ENCODE measurements at places on chromosomes 16 and 17.

DNA sequence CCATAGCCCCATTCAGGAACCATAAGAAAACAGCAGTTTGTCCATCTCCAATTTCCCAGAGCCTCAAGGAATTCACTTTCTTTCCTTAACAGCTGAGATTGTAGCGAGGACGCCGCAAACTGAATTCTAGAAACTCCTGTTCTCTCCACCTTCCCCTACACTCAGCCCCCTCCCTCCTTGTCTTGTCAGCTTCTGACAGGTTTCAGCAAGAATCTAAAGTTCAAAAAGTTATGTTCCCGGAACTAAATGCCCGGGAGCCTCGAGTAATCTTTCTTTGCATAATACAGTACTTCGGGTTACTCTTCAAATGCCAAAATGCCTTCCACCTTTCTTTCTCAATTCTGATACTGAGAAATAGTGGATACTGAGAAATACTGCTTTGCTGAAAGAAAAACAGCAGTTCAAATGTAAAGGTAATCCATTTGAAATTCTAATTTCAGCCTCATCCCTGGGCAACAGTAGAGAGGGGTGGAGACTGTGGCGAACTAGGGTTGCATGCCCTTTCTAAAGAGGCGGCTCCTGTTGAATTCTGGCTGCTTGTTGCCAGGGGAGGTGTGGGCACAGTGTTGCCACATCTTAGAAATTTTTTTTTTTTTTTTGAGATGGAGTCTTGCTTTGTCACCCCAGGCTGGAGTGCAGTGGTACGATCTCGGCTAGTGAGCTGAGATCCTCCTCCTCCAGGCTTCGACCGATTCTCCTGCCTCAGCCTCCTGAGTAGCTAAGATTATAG is 63.5 kb upstream of the USP7 start:
- no peak for DNase-seq

DNA sequence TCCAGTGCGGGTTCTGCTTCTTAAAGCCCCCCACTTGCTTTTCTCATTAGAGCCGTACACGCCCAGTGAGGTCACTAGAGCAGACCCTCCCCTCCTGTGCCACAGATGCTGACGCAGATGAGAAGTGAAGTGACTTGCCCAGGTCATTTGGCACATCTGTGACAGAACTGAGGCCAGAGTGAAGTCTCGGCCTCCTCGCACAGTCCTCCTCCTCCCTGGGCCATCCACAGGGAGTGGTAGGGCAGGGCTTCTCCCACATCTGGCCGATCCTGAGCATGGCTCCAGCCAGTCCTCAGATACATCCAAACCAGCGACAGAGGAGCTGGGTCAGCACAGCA is 15.3 kb upstream of the TBX2 start:
- DNase-seq: no peak

- DNase-seq: peak; percentile 69
Measured at GRCh38 chr17:67377488-67378453, 690 bp downstream of the PITPNC1 start.

DNA sequence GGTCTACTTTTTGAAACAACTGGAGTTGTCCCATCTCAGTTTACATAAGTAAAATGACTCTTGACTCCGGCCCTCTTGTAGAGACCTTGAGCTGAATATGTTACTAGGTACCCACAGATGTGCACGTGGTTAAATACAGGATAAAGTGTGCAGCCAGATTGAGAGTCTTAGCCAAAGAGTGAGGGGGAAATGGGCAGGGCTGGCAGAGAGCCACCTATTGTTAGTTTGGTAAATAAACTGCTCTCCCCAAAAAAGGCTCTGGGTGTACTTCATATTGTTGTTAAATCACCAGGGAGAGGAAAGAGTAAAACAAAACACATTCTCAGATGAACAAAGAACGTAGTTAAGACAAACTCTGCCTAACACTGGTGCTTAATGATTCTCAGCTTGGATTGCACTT is 20.3 kb downstream of the G6PC1 start:
- DNase-seq: no peak

- DNase-seq: no peak
Measured at GRCh38 chr17:62090021-62090824, 25.1 kb upstream of the MED13 start.

- no peak for DNase-seq
Measured at GRCh38 chr17:3529817-3530741, 27.5 kb downstream of the TRPV3 start.

GRCh38 chr17:39064374-39064773 is 87.1 kb downstream of the PLXDC1 start:
- DNase-seq: no peak

- DNase-seq: no peak
Measured at GRCh38 chr16:9071377-9071776, 20.1 kb upstream of the HAPSTR1 start.

- peak; percentile 62 for DNase-seq
Measured at GRCh38 chr17:1783834-1784611, 22.2 kb downstream of the SERPINF1 start.

DNA sequence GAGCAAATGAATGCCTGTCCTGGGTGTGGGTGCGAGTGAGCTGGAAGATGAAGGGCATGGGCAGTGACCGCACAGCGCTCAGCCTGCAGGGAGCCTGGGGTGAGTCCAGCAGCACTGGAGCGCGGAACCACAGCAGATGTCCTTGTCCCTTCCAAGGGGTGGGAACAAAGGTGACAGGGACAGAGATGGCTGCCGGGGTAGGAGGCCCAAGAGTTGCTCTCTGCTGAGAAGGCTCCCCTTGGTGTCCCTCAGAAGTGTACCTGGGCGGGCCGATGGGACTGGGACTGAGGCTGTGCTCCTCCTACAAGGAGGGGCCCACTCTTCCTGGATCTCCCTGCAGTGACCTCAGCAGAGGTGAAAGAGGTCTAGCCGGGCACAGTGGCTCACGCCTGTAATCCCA is 7.6 kb upstream of the PGAP6 start:
- DNase-seq: no peak

DNA sequence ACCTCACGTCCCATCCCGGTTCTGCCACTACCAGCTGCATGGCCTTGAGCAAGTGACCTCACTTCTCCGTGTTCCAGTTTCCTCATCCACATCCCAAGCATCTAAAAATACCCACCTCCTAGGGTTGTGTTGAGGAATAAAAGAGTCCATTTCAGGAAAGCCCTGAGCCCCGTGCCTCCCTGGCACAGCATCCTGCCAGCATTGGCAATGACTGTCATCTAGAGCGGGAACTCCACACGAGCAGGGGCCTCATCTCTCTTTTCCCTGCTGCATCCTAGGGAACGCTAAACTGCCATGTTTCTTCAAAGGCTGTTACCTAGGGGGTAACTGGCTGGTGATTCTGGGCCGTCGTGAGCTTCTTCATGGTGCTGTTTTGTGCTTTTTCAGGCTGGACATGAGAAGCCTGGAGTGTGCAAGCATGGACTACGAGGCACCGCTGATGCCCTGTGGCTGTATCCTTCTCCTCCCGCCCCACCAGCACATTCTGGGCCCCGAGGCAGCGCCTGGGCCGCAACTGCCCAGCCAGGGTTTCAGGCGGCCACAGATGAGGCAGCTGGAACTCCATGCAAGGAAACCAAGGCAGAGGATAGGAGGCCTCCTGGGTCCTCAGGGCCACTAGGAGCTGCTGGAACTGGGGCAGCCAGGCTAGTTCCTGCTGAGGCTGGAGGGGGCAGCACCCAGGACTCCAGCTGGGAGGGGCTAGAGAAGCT is 221.4 kb downstream of the KATNIP start:
- DNase-seq: no peak

DNA sequence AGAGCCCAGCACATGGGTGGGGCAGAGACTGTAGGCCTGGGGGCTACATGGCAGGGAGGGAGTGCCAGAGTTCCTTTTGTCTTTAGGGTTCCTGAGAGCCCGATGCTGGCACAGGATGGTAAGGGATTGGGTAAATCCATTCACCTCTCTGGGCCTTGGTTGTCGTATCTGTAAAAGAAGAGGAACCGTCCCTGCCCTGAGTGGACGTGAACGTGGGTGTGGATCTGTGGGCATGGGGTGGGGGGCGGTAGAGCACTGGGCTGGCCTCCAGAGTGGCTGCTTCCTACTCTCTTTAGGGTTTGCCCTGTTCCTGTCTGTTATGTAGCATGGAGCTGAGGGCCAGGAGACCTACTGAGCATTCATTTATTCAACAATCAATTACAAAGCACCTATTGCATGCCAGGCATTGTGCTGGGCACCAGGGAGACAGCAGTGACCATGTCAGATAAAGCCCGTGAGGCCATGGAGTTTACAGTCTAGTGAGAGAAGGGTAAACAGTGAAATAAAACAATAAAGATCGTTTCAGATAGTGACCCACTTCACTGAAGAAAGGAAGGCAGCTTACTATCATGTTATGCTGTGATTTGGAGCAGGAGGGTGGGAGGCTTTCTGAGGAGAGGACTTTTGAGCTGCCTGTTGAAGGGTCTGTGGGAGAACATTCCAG is 13.1 kb upstream of the TCAP start:
- DNase-seq: no peak

DNA sequence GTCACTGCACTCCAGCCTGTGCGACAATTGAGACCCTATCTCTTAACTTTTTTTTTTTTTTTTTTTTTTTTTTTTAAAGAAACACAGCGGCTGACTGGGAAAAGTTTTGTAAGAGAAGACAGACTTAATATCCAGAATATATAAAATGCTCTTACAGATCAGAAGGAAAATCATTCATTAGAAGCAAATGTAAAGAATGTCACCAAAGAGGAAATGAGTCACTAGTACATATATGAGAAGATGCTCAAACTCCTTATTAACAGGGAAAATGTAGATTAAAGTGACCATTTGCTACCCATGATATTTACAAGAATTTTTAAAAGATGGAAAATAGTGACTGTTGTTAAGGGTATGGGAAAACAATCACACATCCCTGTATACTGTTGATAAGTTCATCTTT is 48.9 kb downstream of the RABEP1 start:
- no peak for DNase-seq

GRCh38 chr16:17467923-17468540 is 2.7 kb downstream of the XYLT1 start:
- DNase-seq: no peak

DNA sequence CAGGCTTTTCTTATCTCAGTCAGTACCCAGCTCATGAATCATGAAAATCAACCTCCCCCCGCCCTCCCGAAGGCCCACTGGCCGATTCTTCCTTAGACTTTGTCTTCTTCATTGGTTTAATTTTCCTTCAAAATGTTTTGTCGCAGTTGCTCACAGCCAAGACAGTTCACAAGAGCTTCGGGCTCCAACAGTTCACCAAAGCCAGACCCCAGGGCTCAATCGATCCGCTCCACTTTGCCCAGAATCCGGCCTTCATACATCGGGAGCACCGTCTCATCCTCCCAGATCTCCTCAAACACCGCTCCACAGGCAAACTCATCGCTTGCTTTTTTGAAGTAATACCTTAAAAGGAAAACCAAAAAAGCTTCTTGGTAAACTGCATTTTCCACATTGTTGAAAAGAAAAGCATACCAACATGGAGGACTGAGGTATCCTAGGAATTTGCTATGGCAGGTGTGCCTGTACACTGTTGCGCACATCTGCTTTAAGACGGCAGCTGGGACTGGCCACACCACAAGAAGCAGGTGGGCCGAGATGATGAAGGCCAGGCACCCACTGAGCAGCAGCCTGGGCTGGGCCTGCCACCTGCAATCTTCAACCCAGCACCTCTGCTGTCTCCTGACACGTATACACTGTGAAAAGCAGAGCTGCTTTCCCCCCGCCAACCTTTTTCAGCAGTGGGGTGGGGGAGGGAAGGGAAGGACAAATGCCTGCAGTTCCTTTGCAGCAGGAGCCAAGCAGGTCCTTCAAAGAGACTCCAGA is 31.5 kb downstream of the AXIN2 start:
- DNase-seq: no peak

- DNase-seq: no peak
Measured at GRCh38 chr17:54124456-54124855, 301.7 kb downstream of the KIF2B start.

DNA sequence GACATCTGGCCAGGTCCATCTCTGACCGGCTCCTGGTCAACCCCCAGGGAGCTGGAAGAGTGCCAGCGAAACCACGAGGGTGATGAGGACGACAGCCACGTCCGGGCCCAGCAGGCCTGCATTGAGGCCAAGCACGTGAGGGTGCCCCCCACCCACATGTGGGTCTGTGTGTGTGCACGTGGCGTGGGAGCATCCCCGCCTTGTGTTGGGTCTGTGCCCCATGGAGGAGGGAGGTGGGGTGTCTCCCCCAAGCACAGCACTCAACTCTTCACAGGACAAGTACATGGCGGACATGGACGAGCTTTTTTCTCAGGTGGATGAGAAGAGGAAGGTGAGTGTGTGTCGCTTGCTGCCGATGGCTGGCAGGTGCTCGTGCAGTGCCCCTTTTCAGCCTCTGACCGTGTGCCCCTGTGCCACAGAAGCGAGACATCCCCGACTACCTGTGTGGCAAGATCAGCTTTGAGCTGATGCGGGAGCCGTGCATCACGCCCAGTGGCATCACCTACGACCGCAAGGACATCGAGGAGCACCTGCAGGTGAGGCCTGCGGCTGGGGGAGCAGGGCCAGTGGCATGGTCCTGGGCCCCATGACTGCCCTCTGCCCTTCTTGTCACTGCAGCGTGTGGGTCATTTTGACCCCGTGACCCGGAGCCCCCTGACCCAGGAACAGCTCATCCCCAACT is 1.7 kb downstream of the STUB1 start:
- no peak for DNase-seq

DNA sequence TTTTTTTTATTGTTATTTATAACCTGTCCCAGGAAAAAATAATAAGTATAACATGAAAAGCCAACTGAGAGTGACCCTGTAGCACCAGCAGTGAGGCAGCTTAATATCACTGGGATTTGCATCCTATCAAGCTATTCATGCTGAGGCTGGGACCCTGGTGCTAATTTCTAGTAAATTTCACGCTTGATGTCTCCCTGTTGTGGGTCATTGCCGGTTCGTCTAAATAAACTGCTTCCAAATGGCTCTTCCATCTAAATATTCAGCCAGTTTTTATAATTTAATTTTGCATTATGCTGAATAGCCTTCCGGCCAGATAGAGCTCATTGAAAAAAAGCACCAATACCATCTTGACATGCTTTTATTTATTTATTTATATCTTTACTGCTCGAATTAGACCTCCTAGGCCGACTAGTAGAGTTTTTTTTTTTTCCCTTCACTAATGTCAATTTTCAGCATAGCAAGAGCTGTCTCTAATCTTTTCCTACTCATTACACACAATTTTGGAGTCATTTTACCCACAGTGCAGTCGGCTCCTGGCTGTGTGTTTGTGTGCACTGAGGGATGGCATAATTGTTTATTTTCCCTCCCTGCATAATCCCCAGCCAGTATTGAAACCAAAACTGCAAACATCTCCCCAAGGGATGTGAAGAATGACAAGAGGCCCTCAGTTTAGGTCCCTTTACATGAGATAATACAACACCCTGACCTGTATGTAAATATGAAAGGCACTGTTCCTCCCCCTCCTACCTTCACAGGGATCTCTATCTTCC is 168.8 kb downstream of the AATF start:
- DNase-seq: no peak

- no peak for DNase-seq
Measured at GRCh38 chr17:29777663-29778062, 152.4 kb downstream of the SSH2 start.
